MCF 10A (cell line): ENCODE measurements at places on chromosomes 2 and 18. TPM values are rescaled to one million over a fixed set of nuclear protein-coding genes. Genes with fewer than 3 reads are reported as not detected.

Gene CD226
- 2.6 and 3.4 TPM in 2 replicates for total RNA-seq

Gene SAG
- not detected in 2 replicates for total RNA-seq

Gene TBR1
- 0.12 and 0.26 TPM in 2 replicates for total RNA-seq

Gene CD8B
- total RNA-seq, result not detected in 2 replicates

DNA sequence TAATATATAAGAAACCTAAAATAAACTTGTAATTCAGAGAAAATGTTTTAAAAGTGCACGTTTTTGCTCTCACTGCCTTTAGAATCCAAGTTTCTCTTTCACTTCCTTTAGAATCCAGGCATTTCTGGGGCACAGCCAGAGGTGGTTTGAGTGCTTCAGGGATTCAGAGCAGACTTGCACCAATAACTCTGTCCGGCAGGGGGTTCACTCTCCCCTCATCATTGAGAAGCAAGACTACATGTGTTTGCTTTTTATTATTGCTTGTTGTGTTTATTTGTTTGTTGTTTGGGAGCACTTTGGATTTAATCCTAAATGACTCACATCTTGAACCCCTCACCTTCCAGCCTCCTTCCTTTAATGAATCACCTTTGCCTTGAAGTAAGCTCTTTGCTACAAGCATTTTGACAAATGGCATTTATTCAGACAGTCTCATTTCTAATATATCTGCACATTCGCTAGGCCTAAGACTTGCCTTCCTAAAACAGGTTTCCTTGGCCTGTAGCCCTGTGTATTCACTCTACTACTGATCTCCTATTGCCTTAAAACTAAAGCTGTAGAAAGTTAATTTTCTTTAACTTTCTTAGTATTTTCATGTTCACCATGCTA lies 233.5 kb upstream of the ATP5MC3 start:
- no peak overlapping the region for H3K27ac ChIP-seq
- peak; percentile 87 for DNase-seq
- H3K36me3 ChIP-seq, result no peaks in the 10 kb centered on the region
- no peak overlapping the region for H3K4me3 ChIP-seq
- peaks cover 6% of the 10 kb centered on the region for H3K4me1 ChIP-seq

DNA sequence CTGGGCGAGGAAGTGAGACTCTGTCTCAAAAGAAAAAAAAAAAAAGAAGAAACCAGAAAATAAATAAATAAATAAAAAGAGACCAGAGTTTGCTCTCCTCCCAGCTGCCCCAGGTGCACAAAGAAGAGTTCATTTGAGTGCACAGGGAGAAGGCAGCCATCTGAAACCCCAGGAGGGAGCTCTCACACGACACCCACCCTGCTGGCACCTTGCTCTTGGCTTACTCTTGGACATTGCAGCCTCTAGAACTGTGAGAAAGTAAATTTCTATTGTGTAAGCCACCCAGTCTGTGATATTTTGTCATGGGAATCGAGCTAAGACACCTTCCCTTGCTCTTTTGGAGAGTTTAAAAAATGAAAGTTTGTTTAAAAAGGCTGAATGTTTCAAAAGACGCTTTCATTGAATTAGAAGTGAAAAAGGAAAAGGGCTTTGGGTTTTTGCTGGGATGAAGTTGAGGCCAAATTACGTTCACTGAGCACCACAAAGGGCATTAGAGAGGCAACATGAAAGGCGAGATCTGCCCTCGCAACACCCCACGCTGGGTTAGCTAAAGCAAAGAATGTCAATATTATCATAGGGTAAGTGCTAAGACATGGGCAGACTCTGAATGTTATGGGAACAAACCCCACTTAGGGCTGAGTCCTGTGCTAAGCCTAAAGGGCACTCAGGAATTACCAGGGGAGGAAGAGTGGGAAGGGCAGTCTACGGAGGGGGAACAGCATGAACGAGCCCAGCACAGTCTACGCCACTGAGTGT lies 128.9 kb upstream of the RIOK3 start:
- DNase-seq, result no peak
- H3K4me1 ChIP-seq, result no peaks in the 10 kb centered on the region
- H3K27ac ChIP-seq, result no peak overlapping the region
- peaks cover 6% of the 10 kb centered on the region for H3K36me3 ChIP-seq
- H3K27me3 ChIP-seq, result no peaks in the 10 kb centered on the region
